Stomach (tissue), 19 donors: ENCODE measurements at places on chromosomes 1 and 21. TPM values are rescaled to one million over a fixed set of nuclear protein-coding genes. Genes with fewer than 3 reads are reported as not detected.

GRCh38 chr21:33058527-33058926 lies 11.4 kb upstream of the OLIG1 start:
- no peak for DNase-seq
- H3K27ac ChIP-seq = no peak overlapping the region
- no peak overlapping the region for H3K4me3 ChIP-seq
- H3K36me3 ChIP-seq = no peaks in the 10 kb centered on the region
- H3K27me3 ChIP-seq = peaks cover 70% of the 10 kb centered on the region
- no peaks in the 10 kb centered on the region for H3K4me1 ChIP-seq

PLA2G4A gene
- 11.6 TPM for total RNA-seq

DNA sequence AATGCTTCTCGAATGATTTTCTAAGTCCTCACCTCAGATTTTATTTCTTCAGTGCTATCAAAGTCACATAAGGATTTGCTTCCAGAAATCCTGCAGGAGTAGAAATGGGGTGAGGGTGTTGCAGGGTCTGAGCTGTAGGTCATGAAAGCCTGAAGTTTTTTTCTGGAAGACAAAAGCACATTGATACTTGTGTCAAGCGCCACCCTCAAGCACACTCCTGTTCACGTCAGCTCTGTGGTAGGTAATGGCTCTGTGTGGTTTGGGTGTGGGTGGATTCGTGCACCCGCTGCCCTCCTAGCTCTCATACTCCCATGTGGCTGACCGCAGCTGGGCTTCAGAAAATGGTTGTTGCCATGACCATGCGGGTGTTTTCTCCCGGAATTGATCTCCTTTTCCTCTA lies 39.9 kb downstream of the AKNAD1 start:
- H3K4me1 ChIP-seq = peaks cover 23% of the 10 kb centered on the region
- no peak overlapping the region for H3K4me3 ChIP-seq
- DNase-seq = no peak
- H3K27ac ChIP-seq = peak overlapping the region; percentile 73
- no peaks in the 10 kb centered on the region for H3K27me3 ChIP-seq

GRCh38 chr1:65681096-65681495 lies 111.6 kb upstream of the PDE4B start:
- DNase-seq = no peak
- no peaks in the 10 kb centered on the region for H3K36me3 ChIP-seq
- H3K4me3 ChIP-seq = no peak overlapping the region
- H3K27me3 ChIP-seq = no peaks in the 10 kb centered on the region
- H3K4me1 ChIP-seq = no peaks in the 10 kb centered on the region

SYTL1 gene
- total RNA-seq = 15.6 TPM

SLC44A5 gene
- total RNA-seq = not detected

TMPRSS2 gene
- total RNA-seq = 102 TPM

OR6N1 gene
- total RNA-seq = not detected

DNA sequence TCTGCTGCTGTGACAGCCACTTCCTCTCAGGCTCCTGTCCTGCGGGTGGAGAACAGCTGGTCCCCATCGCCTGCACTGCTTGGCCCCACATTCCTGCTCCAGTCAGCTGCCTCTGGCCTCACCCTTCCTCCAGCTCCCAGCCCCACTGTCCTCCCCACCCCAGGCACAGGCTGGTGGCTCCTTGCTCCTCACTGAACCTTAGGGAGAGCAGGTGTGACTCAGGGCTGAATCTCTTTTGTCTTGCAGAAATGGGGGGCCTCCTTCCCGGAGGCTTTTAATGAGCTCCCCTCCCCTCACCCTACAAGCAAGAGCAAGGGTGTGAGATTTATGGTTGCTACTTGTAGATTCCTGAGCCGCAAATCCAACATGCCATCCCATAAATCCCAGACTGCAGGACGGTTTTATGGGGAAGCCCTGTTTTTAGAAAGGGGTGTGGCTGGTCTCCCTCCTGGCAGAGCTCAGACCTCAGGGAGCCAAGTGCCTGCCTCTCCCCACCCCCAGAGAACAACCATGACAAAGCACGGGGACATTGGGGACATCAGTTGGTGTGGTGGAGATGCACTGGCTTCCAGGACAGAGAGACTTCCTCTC lies 15.2 kb downstream of the CDK18 start:
- peaks cover 16% of the 10 kb centered on the region for H3K4me1 ChIP-seq
- no peak overlapping the region for H3K4me3 ChIP-seq
- DNase-seq = no peak
- H3K27ac ChIP-seq = no peak overlapping the region

- H3K27me3 ChIP-seq = no peaks in the 10 kb centered on the region
- no peaks in the 10 kb centered on the region for H3K36me3 ChIP-seq
These were observed 61.6 kb upstream of the PPM1J start for GRCh38 chr1:112776688-112777087.

DNA sequence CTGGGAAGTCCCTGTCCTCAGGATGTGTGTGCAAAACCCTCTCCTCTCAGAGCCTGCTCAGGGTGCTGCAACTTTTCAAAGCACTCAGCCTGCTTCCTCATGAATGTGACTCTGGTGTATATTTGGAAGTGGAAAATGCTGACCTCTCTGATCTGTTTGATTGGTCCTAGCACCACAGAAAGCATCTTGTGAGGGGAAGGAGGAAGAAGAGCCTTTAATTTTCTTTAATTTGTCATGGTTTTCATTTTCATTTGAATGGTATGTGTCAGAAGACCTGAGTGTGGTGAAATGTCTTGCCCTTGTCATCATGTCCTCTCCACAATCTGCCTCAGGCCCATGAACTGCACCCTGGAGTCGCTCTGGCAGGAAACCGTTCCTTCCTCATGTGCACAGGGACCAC lies 383.5 kb downstream of the NTNG1 start:
- no peak for DNase-seq
- no peaks in the 10 kb centered on the region for H3K4me1 ChIP-seq
- H3K36me3 ChIP-seq = no peaks in the 10 kb centered on the region
- no peaks in the 10 kb centered on the region for H3K27me3 ChIP-seq

GRCh38 chr1:239368436-239369109 lies 17.8 kb upstream of the CHRM3 start:
- no peaks in the 10 kb centered on the region for H3K27me3 ChIP-seq
- no peak overlapping the region for H3K4me3 ChIP-seq
- peaks cover 29% of the 10 kb centered on the region for H3K4me1 ChIP-seq
- DNase-seq = no peak

DNA sequence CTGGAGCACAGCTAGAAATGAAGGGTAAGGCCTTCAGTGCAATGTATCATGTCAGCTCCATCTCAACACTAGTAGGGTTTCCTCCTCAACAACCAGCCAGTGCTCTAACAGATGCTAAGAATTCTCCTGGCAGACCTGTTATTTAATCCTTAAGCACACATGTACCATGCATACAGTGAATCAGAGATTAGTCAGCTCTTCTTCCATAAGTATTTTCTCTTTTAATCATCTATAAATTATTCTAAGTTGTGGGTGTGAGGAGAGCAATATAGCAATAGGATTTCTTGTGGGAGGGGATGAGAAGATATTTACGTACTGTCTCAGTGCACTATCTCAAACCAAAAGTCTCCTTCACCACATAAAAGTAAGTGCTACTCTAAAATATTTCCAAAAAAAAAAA lies 95.3 kb downstream of the COP1 start:
- no peak overlapping the region for H3K4me3 ChIP-seq
- peaks cover 48% of the 10 kb centered on the region for H3K36me3 ChIP-seq
- H3K27ac ChIP-seq = no peak overlapping the region
- H3K27me3 ChIP-seq = no peaks in the 10 kb centered on the region
- no peak for DNase-seq

GRCh38 chr1:173301507-173301906 lies 94.4 kb upstream of the TNFSF4 start:
- no peak overlapping the region for H3K27ac ChIP-seq
- peaks cover 31% of the 10 kb centered on the region for H3K4me1 ChIP-seq
- no peak for DNase-seq
- no peaks in the 10 kb centered on the region for H3K27me3 ChIP-seq

DNA sequence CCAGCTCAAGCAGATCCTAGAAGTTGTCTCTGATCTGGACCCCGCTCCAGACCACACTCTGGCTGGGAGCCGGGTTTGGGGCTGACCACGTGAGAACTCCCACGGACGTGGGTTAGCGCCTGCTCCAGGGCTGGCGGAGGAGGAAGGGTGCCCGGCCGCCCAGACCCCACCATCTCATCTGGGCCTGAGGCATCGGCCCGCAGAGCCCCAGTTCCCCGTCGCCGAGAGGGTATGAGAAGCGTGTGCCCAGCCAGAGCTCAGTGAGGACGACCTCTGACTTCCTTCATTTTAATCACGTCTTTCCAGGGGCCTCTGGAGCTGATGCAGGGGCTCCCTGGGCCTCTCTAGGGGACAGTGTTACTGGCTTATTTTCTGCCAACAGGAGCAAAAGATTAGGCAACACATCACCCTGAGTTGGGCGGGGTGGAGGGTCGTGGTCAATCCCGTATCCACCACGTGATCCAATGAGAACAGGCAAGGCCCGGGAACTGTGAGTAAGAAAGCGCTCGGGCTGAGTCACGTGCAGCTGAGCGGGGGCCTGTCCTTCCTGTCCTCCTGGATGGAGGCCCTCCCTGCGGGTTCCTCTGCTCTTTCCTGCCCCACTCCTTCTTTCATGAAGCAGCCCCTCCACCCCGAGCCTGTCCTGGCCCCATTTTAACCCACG lies 81.1 kb downstream of the SIK1 start:
- peaks cover 46% of the 10 kb centered on the region for H3K4me1 ChIP-seq
- no peak overlapping the region for H3K4me3 ChIP-seq
- no peaks in the 10 kb centered on the region for H3K27me3 ChIP-seq
- H3K27ac ChIP-seq = peak overlapping the region; percentile 94

DNAH14 gene
- 158 TPM for total RNA-seq

GRCh38 chr1:232263452-232263851 lies 366.5 kb downstream of the SIPA1L2 start:
- peaks cover 5% of the 10 kb centered on the region for H3K27me3 ChIP-seq
- no peaks in the 10 kb centered on the region for H3K4me1 ChIP-seq
- no peak overlapping the region for H3K4me3 ChIP-seq
- H3K27ac ChIP-seq = no peak overlapping the region
- no peaks in the 10 kb centered on the region for H3K36me3 ChIP-seq

SLC9C2 gene
- 2.6 TPM for total RNA-seq

TRIM63 gene
- not detected for total RNA-seq

DNA sequence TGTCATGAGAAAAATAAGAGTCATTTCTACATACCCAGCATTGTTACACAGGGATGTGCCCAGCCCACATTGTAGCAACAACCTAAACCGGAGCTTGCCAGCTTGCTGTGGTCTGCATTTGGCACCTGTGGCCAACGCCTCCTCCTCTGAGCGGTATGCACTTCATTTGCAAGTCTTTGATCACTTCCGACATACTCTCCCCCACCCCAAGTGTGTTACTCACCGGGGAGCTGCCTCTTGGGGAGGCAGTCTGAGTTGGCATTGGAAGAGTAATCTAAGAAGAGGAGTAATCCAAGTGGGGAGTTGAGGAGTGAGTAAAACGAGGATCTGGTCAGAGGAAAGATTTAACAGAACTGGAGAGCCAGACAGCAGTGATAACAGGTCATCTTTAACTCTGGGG lies 3.8 kb downstream of the BCL9 start:
- peaks cover 24% of the 10 kb centered on the region for H3K4me1 ChIP-seq
- peak; percentile 60 for DNase-seq
- H3K27ac ChIP-seq = no peak overlapping the region
- no peak overlapping the region for H3K4me3 ChIP-seq
- H3K27me3 ChIP-seq = peaks cover 8% of the 10 kb centered on the region
- H3K36me3 ChIP-seq = no peaks in the 10 kb centered on the region

DNA sequence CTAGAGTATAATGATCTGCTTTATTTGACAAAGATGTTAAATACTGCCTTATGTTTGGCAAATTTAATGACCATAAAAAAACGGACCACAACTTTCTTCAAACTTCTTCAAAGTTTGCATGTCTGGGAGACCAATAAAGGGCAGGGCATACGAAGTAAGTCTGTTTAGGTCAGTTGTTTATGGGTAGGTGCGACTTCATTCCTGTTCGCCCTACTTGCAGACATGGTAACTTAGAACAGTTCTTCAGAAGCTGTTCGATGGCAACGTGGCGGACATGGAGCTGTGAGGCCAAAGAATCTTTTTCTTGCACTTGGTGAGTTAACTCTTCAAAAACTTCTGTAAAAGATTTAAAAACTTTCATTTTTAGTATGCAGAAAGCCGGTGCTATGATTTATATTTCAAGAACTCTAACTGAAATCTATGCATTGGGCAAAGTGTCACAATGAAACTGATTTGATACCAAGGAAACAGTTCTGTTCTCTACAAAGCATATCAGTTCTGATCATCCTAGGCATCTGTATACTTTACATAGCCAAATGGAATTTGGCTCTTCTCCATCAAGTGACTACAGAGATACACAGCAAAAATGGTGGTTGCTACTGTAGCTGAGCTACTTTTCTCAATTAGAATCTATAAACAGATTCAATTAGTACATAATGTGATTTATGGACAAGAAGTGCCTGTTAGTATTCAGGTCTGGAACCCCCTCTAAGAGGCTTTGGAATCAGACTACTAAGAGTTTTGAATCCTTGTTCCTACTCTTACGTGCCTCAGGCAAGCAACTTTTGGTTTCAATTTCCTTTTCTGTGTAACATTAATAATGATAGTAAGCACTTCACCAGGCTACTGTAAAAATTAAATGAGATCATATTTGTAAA lies 25.7 kb downstream of the C21orf91 start:
- DNase-seq = no peak
- H3K36me3 ChIP-seq = peaks cover 26% of the 10 kb centered on the region
- no peaks in the 10 kb centered on the region for H3K4me1 ChIP-seq
- H3K4me3 ChIP-seq = peak overlapping the region; percentile 27
